ENCODE measurements at places on chromosomes 3 and 15. TPM values are rescaled to one million over a fixed set of nuclear protein-coding genes. Genes with fewer than 3 reads are reported as not detected.

The RAD51 gene
- 16.9 TPM for total RNA-seq

The CLEC3B gene
- 2.0 TPM for total RNA-seq

DNA sequence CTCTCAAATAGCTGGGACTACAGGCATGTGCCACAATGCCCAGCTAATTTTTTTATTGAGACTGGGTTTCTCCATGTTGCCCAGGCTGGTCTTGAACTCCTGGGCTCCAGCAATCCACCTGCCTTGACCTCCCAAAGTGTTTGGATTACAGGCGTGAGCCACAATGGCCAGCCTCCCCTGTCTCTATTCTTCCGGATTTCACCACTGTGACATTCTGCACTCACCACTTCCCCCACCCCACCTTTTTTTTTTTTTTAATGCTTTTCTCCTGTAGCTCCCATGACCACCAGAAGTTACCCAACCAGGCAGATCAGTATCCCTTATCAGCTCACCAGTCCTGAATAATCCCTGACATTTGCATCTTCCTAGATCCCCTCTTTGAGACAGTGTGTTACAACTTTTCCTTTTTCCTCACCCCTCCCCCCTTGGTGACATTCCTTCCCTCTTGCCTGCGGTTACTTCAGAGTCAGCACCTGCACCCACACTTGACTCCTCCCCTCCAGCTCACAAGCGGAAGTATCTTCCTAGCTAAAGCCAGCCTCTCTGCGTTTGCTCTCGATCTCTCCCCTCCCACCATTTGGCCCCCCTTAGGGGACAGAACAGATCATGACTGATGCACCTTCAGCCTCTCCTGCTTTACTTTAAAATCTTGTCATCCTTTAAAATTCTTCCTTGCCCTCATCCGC is 13.5 kb upstream of the ZNF592 start:
- no peak for DNase-seq

- no peak for DNase-seq
Observed at GRCh38 chr15:70060993-70061305, 36.8 kb downstream of the TLE3 start.

Data from MG63 (cell line).